ENCODE measurements at places on chromosomes 4 and X.

DNA sequence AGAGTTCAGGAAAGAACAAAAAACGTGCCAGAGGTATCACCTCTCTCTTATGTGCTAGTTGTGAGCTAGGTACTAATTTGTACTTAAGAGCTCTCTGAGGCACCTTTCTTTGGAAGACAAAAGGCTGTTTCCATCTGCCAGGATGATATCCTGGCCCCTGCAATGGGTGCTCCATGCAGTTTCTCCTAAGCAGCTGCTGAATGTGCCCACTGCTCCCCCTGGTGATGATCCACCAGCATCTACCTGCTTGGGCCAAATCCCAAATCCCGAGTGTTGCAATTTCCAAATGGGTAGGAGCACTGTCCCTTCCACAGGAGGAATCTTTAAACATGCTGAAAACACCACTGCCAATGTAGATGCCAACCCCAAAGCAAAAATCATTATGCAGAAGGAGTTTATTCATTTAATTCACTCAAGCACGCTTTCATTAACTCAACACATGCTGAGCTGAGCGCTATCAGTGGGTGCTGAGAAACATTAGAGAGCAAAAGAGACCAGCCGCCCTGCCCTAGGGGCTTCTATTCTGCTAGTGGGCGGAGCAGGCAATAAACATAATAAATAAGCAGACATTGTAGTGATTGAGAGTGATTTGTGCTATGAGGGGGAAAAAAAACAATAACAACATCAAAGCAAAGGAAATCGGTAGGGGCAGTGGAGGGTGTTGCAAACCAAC lies 69.6 kb upstream of the C4orf50 start:
- DNase-seq, result peak; percentile 67

DNA sequence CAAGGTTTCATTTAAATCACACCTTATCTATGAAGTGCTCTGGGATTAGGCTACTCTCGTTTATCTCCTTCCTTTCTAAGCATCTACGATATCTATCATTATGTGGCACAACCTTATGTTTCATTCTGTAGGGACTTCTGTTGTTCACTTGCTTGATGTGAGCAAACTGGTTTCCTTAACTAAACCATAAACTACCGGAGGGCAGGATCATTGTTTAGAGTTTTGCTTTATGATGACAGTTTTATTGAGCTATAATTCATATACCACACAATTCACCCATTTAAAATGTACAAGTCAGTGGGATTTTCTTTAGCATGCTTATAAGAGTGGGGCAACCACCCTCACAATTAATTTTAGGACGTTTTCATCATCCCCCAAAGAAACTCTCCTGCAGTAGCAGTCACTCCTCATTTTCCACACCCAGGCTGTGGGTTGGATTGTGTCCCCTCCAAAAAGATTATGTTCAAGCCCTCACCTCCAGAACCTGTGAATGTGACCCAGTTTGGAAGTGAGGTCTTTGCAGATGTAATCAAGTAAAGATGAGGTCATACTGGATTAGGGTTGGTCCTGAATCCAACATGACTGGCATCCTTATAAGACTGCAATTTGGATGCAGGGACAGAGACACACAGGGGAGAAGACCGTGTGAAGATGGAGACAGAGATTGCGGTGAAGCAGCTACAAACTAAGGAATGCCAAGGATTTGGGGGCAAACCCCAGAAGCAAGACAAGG lies 42.1 kb upstream of the SH3RF1 start:
- DNase-seq, result no peak

DNA sequence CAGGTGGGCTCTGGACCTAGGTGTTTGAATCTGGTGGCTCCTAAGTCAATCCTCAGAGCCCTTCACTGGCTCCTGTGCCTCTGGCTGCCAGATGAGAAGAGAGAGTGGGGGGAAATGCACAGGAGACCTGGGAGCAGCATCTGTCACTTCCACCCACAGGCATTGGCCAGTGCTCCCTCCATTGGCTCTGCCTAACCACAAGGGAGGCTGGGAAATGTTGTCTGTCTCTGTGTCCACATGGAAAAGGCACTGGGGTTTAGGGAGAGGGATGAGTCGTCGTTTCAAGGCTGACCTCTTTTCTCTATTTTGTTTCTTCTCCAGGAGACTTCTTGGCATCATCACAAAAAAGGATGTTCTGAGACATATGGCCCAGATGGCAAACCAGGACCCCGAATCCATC lies 76.4 kb downstream of the CLCN4 start:
- no peak for DNase-seq

GRCh38 chr4:23348789-23349498 lies 540.9 kb downstream of the PPARGC1A start:
- DNase-seq, result no peak

DNA sequence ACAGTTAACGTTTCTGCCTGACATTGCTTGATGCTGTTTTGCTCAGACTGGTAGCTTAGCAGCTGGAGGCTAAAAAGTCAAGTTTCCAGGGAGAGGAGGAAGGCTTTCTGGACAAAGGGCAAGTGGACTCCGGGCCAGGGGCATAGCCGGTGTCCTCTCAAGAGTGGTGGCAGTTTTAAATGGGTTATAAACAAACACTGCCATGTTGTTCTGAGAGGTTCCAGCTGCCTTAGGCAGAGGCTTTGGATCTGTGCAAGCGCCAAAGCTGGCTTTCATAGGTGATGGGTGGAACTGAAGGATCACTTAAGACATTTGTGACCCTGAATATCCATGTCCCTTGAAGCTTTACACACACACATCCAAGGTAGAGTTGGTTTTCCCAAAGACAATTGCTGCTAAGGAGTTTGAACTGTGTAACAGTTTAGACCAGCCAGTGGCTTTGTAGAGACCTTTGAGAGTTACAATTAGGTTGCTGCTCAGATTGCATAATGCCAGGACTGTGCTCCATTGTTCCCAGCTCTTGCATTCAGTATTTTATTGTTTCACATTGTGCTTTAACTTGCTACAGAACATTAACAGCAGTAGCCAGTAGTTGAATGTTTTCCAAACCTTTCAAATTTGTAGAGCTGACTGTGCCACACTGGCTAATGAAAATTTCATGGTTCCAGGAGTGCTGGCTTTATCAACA lies 54.1 kb upstream of the AP1S2 start:
- no peak for DNase-seq

- DNase-seq, result peak; percentile 78
Measured at GRCh38 chr4:120156120-120156718, 89.6 kb upstream of the MAD2L1 start.

DNA sequence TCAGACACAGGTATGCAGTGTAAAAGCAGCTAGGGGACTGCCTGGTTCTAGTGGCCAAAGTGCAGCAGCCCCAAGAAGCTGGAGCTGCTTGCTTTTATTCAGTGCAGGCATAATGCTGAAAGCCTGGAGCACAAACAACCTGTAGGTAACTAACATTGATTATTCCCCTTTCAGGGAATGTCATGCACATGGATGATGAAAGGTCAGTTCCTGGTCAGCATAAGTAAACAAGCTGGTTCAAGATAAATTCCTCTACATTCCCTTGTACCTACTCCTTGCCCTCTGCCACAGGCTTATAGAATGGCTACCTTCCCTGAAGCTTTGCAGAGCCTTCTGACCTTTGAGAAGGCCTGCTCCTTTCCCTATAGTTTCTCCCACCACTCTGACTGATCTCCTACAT lies 1318.5 kb upstream of the ADGRL3 start:
- DNase-seq, result no peak

GRCh38 chr4:38967260-38968095 lies 64.7 kb downstream of the TMEM156 start:
- no peak for DNase-seq

- no peak for DNase-seq
Measured at GRCh38 chrX:96453139-96453538, 231.5 kb upstream of the DIAPH2 start.

DNA sequence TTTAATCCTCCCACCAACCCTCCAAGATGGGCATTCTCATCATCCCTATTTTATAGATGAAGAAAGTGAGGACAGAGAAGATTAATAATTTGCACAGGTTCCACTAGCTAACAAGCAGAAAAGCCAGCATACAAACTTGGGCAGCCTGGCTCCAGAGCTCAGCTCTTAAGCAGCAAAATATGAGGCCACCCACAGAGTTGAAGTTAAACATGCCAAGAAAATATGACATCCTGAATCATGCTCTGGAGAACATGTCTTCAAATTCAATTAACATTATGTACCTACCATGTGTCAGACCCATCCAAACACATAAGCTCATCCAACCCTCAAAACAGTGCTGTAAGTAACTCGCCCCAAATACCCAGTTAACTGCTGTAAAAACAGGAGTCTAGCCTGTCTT lies 33.9 kb downstream of the USP46 start:
- no peak for DNase-seq

DNA sequence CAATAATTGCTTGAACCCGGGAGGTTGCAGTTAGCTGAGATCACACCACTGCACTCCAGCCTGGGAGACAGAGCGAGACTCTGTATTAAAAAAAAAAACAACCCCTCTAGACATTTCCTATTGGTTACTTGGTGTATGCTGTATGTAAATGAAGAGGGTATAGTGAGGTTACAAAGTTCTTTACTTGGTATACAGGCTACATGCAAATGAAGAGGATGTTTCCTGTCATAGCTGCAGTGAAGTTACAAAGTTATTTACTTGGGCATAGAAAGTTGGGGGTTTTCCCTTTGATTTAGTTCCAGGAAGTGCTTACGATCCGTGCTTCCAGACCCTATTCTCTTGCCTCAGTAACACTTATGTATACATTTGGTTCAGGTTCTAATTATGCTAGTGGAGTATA lies 38.4 kb upstream of the CLNK start:
- no peak for DNase-seq

DNA sequence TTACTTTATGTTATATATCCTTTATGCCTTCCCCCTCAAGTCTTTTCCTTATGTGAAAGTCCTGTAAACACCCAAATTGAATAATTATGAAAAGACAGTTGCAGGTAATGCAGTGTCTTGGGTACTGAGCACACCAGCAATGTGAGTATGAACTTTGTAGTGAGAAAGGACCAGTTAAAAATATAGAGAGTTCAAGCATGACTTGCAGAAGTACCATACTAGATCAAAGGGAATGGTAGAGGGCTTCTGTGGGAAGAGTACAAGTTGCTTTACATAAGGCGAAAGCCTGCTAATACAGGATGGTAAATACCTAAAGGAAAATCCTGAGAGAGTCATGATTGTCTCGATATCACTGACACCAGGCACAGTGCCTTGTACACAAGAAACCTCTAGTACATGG lies 25.7 kb downstream of the KIAA0232 start:
- DNase-seq, result no peak

DNA sequence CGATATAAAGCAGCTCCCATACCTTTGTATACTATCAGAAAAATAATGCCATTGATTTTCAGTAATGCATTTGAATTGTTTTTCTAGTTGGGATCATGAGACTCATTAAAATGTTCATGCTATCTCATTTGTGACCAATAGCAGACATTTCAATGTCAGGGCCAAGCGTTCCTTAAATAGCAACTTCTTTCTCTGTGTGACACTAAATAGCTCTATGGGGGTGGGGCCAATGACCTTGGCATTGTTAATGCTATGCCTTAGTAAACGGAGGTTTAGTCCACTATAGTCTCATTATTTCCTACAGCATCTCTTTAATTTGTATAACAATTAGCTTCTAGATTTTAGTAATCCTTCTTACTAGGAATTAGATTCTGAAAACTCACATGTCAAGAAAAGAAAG lies 48.6 kb upstream of the ARHGAP24 start:
- DNase-seq, result no peak

DNA sequence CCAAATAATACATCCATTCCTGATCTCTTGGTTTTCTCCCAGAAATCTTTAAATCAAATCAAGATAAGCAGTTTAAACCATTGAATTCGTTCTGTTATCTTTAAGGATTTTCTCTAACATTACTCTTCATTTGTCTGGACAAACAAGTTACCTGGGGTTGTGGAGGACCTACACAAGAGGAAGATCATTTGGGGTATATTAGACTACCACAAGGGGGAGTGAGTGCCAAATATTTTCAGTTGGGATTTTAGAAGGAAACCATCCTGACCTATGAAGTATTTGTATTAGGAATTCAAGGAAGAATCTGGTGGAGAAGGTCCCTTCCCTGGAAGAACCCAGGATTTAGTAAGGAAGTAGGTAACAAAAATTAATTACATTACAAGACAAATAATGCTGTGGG lies 12.0 kb upstream of the DCHS2 start:
- DNase-seq, result no peak

- no peak for DNase-seq
Measured at GRCh38 chr4:6856391-6856790, 53.2 kb upstream of the TBC1D14 start.

DNA sequence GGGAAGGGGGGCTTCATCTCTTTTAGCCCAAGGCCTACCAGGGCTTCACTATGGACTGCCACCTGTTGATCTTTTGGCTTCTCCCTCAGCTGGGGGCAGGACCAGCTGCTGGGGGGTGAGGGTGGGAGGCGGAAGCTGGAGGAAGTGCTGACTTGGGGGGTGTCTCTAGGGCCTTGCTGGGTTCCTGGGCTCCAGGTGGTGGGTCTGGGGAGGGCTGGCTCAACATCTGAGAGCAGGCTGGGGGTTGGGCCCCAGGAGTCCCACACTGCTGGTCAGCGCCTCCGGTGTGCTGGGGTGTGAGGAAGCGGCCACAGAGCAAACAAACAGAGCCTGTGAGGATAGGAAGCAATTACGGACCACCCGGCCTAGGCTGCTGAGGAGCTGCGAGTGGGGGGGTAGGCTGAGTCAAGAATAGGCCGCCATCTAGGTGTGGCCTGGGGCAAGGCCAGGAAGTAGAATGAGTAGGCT lies 85.7 kb downstream of the EFNB1 start:
- DNase-seq, result no peak

DNA sequence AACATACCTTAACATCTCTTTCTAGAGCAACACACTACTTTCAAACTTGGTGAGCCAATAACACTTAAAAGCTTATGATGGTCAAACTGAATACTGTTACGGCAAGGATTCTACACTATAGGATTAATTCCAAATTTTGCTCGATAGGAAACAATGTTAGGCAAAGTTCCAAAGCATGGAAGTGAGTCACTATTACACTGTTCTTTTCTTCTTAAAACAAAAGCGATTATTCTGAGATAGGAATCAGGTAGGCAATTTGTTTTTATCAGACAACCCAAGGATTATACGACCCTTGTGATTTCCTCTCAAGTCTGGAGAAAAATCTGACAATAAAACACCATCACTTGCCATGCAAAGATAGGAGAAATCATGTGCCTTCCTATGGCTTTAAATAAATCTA lies 81.5 kb downstream of the HUWE1 start:
- DNase-seq, result no peak

DNA sequence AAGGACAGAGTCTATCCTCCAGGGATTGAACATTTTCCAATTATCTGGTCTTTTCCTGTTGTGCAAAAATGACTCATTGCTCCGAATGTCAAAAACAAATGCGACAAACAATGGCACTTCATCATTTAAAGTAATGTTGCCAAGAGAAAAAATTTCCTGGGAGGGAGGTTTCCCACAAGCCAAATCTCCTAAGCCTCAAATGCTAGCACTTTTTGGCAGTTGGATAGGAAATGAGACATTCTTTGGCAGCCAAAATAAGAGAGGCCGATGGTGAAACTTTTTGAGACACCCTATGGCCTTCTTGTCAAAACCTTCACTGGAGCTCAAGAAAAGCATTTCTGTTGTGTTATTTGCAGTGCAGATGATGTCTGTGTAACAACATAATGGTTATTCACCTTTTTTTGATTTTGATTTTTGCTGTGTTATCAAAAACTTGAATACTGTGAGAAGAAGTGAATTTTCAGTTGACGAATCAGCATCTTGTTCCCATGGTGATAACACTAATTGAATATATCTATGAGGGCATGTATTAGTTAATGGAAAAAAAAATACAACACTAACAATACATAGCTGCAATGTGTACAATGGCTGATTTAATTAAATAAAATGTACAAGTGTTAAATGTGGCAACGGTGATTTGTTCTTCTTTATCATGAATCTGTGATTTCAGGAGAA lies 333.8 kb downstream of the ANK2 start:
- no peak for DNase-seq

Data from SK-N-DZ (cell line).